Activated naive CD4-positive, alpha-beta T cell treated with anti-CD3 and anti-CD28 coated beads, Interleukin-2, amount 50 U/mL, for 72 hours (primary cell): ENCODE measurements at places on chromosomes 5 and 9. TPM values are rescaled to one million over a fixed set of nuclear protein-coding genes. Genes with fewer than 3 reads are reported as not detected.

The HTR4 gene
- not detected for total RNA-seq

The TNC gene
- total RNA-seq = not detected

The COL5A1 gene
- total RNA-seq = 0.18 TPM

The LCN2 gene
- not detected for total RNA-seq

The MGAT1 gene
- 130 TPM for total RNA-seq

The SLC46A2 gene
- total RNA-seq = not detected

The CARD6 gene
- total RNA-seq = 2.2 TPM

The KIAA0825 gene
- total RNA-seq = 1.2 TPM

The MYMK gene
- total RNA-seq = not detected

The STPG3 gene
- not detected for total RNA-seq

The FAM221B gene
- not detected for total RNA-seq

The UBE2B gene
- total RNA-seq = 125 TPM

The PTGDS gene
- not detected for total RNA-seq

The CLIC3 gene
- not detected for total RNA-seq

The SPINK13 gene
- not detected for total RNA-seq

The ZNF483 gene
- 5.1 TPM for total RNA-seq

The KCNV2 gene
- not detected for total RNA-seq

The SOX30 gene
- total RNA-seq = 0.14 TPM

The SMIM23 gene
- not detected for total RNA-seq

The PCDHGA12 gene
- 0.16 TPM for total RNA-seq

The FOXD4L3 gene
- 0.18 TPM for total RNA-seq

The CDH6 gene
- not detected for total RNA-seq

The TRAF1 gene
- total RNA-seq = 99.5 TPM

The FBP2 gene
- total RNA-seq = not detected

The FOXD4L4 gene
- not detected for total RNA-seq

The IL9 gene
- 0.93 TPM for total RNA-seq

The CTSV gene
- 2.8 TPM for total RNA-seq

The CD14 gene
- 0.56 TPM for total RNA-seq

The FAM81B gene
- not detected for total RNA-seq

The MED10 gene
- total RNA-seq = 45.1 TPM

The TMEM8B gene
- 11.2 TPM for total RNA-seq

The FOXB2 gene
- total RNA-seq = not detected

The ADAMTS16 gene
- total RNA-seq = not detected

The CDH18 gene
- not detected for total RNA-seq

The TOR1A gene
- total RNA-seq = 48.6 TPM

The HTR1A gene
- total RNA-seq = not detected

The SLC12A7 gene
- total RNA-seq = 19.5 TPM

The EQTN gene
- not detected for total RNA-seq

The UNC5A gene
- not detected for total RNA-seq

The CAMK4 gene
- 39.0 TPM for total RNA-seq

The PCDHGB7 gene
- total RNA-seq = not detected

The IL3 gene
- 9.7 TPM for total RNA-seq

The WDR38 gene
- not detected for total RNA-seq

The MCIDAS gene
- total RNA-seq = 0.18 TPM

The PCDHB5 gene
- 0.08 TPM for total RNA-seq

The BTNL8 gene
- not detected for total RNA-seq

The SH2D3C gene
- total RNA-seq = 39.5 TPM

The ADAMTSL2 gene
- total RNA-seq = 1.2 TPM

The LHX3 gene
- total RNA-seq = 0.08 TPM

The OR1Q1 gene
- 0.35 TPM for total RNA-seq

The PCDHGB6 gene
- total RNA-seq = not detected

The FAF2 gene
- 36.3 TPM for total RNA-seq
